ENCODE measurements at places on chromosomes 1 and 21. TPM values are rescaled to one million over a fixed set of nuclear protein-coding genes. Genes with fewer than 3 reads are reported as not detected.

DNA sequence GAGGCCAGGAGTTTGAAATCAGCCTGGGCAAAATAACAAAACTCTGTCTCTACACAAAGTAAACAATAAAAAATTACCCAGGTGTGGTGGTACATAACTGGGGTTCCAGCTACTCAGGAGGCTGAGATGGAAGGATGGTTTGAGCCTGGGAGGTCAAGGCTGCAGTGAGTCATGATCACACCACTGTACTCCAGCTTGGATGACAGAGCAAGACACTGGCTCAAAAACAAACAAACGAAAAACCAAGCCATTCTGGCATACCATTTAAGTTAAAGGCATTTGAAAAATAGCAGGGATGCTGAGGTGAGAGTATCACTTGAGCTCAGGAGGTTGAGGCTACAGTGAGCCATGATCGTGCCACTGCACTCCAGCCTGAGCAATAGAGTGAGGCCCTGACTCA is 5.3 kb upstream of the ALDH9A1 start:
- H3K27ac ChIP-seq = no peak overlapping the region
- no peaks in the 10 kb centered on the region for H3K4me1 ChIP-seq
- H3K36me3 ChIP-seq = no peaks in the 10 kb centered on the region
- H3K4me3 ChIP-seq = no peak overlapping the region
- no peak for DNase-seq
- H3K27me3 ChIP-seq = peaks cover 5% of the 10 kb centered on the region

GRCh38 chr1:119006406-119007279 is 18.5 kb upstream of the TBX15 start:
- H3K4me1 ChIP-seq = peaks cover 22% of the 10 kb centered on the region
- H3K27me3 ChIP-seq = peaks cover 53% of the 10 kb centered on the region
- H3K36me3 ChIP-seq = no peaks in the 10 kb centered on the region
- DNase-seq = no peak

DNA sequence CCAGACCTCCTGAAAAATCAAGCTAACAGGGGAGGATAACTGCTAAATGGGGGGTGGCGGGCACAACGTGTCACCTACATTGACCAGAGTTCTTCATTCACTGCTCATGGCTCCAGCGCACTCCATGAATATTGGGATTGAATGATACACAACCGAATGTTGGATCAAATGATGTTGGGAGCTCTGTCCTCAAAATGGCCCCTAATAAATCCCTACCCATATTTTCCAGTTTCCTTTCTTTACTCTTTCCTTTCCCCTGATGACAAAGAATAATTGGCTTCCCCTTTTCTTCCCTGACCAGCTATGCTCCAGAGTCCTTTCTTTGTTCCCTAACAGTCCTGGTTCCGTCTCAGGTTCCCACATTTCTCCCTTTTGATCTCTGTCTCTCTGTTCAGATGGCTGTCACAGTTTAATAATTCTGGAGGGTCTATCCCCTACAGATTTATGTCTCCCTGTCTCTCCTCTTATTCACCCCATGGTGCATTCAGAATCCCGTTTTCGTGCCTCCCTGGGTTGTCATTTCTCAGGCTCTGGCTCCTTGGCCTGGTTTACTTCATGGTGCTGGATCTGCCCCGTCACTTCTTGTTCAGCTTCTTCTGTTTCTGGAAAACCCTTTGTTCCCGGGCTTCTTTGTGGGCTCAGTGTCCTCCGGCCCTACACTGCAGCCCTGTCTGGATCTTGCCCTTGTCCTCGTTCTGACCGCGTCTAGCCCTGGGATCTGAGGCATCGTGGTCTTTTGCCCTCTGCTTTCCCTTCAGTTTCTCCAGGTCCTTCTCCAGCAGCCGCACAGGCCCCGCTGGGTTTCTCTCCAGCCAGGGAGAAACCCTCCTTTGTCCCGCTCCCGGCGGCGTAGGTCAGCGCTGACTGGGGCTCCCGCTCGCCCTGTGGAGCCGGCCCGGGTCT is 78.3 kb downstream of the NDUFS5 start:
- DNase-seq = no peak
- no peaks in the 10 kb centered on the region for H3K27me3 ChIP-seq
- H3K4me1 ChIP-seq = peaks cover 46% of the 10 kb centered on the region
- H3K4me3 ChIP-seq = peak overlapping the region; percentile 44
- H3K36me3 ChIP-seq = no peaks in the 10 kb centered on the region

GRCh38 chr1:52305417-52306226 is 60.4 kb downstream of the CC2D1B start:
- H3K4me3 ChIP-seq = no peak overlapping the region
- H3K4me1 ChIP-seq = no peaks in the 10 kb centered on the region
- H3K36me3 ChIP-seq = peaks cover 13% of the 10 kb centered on the region
- no peak for DNase-seq
- no peaks in the 10 kb centered on the region for H3K27me3 ChIP-seq

DNA sequence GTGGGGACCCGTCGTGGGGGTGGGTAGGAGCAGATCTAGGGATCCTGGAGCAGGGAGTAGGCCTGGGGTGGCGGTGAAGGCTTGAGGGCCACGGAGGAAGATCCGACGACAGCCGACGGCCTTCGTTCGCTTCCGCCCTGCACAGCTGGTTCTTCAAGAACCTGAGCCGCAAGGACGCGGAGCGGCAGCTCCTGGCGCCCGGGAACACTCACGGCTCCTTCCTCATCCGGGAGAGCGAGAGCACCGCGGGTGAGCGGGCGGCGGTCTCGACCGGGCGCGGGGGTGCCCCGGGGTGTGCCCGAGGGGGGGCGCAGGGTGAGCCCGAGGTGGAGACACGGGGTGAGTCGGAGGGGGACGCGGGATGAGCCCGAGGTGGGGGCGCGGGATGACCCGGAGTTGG is 16.5 kb upstream of the HDAC1 start:
- H3K27me3 ChIP-seq = peaks cover 59% of the 10 kb centered on the region
- DNase-seq = peak; percentile 21
- no peak overlapping the region for H3K27ac ChIP-seq
- H3K4me3 ChIP-seq = no peak overlapping the region

GRCh38 chr1:70820396-70820795 is 227.2 kb downstream of the PTGER3 start:
- H3K4me1 ChIP-seq = no peaks in the 10 kb centered on the region
- no peak for DNase-seq
- no peak overlapping the region for H3K4me3 ChIP-seq
- H3K27ac ChIP-seq = no peak overlapping the region
- no peaks in the 10 kb centered on the region for H3K36me3 ChIP-seq

GJB3 gene
- not detected for total RNA-seq

C8A gene
- total RNA-seq = not detected

AKR7A3 gene
- total RNA-seq = 1.3 TPM

SLAMF7 gene
- 0.13 TPM for total RNA-seq

ZNF683 gene
- not detected for total RNA-seq

VTCN1 gene
- total RNA-seq = 0.04 TPM
